ENCODE measurements at places on chromosomes 11 and 22.

- no peak for DNase-seq
Observed at GRCh38 chr11:112620621-112621394, 340.4 kb upstream of the NCAM1 start.

- no peak for DNase-seq
Observed at GRCh38 chr11:68817554-68817953, 24.2 kb downstream of the CPT1A start.

DNA sequence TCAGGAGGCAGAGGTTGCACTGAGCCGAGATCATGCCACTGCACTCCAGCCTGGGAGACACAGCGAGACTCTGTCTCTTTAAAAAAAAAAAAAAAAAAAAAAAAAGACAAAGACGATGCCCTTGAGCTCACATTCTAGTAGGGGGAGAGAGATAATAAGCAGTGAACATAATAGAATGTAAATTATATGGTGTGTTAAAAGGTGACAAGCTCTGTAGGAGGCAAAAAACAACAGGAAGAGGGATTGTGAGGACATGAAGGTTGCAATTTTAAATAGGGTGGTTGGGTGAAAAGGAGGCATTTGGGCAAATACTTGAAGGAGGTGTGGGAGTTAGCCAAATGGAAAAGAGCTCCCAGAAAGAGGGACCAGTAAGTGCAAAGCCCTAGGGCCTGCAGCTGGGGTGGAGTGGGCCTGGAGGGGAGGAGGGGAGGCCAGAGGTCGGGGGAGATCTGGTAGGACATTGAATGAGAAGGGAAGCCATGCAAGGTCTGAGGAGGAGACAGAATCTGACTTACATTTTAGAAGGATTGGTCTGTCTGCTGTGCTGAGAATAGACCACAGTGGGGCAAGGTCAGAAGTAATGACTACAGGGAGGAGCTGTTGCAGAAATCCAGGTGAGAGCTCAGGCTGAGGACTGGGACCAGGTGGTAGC is 26.6 kb downstream of the P2RY2 start:
- no peak for DNase-seq

DNA sequence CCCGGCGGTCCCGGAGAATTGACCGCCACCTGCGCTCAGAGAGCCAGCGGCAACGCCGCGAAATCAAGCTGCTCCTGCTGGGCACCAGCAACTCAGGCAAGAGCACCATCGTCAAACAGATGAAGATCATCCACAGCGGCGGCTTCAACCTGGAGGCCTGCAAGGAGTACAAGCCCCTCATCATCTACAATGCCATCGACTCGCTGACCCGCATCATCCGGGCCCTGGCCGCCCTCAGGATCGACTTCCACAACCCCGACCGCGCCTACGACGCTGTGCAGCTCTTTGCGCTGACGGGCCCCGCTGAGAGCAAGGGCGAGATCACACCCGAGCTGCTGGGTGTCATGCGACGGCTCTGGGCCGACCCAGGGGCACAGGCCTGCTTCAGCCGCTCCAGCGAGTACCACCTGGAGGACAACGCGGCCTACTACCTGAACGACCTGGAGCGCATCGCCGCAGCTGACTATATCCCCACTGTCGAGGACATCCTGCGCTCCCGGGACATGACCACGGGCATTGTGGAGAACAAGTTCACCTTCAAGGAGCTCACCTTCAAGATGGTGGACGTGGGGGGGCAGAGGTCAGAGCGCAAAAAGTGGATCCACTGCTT is 25.5 kb downstream of the GNAZ start:
- no peak for DNase-seq

DNA sequence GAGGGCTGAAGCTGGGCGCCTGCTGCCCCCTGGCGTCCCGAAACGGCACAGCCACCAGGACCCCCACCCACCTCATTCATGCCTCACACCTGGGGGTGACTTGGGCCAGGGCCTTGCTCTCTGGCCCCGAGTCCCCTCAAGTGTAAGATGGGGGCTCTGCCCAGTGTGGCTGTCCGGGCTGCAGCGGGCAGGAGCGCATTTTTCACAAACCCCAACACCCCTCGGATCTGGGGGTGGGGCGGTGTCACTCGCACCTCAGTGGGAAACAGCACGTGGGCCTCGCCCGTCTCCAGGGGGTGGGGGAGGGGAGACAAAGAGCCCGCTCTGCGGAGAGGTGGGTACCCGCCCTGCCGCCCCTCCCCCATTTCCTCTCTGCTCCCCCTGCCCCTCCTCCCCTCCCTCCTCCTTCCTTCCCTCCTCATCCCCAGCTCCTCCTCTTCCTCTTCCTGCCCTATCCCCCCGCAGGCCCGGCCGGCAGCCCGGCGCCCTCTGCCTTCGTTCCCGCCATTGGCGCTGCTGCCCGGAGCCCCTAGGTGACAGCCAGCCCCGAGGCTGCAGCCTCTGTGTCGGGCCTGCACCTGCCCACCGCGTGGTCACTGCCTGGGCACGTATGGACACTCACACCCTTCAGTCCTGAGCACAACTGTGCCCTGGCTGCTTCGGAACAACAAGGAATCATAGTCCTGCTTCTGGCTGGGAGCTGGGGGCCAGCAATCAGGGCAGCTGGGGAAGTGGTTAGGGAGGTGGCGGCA is 6.8 kb upstream of the CDKN1C start:
- no peak for DNase-seq

DNA sequence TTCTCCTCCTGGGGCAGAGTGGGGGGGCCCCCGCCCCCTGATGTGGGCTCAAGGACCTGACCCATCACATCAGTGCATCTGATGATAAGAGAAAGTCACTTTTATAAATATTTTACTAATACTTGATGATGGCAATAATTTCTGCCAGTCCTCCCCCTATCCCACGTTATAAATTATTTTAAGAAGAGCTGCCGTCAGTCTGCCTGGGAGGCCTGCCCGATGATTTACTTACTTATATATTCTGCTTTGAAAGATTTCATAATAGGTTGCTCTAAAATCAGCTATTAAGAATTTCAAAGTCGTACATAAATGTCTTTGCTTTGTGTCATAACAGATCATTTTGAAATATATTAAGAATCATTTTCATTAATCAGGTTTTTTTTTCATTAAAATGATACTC is 58.8 kb downstream of the MYO18B start:
- DNase-seq, result no peak

GRCh38 chr11:128523641-128524040 is 63.7 kb downstream of the ETS1 start:
- no peak for DNase-seq

DNA sequence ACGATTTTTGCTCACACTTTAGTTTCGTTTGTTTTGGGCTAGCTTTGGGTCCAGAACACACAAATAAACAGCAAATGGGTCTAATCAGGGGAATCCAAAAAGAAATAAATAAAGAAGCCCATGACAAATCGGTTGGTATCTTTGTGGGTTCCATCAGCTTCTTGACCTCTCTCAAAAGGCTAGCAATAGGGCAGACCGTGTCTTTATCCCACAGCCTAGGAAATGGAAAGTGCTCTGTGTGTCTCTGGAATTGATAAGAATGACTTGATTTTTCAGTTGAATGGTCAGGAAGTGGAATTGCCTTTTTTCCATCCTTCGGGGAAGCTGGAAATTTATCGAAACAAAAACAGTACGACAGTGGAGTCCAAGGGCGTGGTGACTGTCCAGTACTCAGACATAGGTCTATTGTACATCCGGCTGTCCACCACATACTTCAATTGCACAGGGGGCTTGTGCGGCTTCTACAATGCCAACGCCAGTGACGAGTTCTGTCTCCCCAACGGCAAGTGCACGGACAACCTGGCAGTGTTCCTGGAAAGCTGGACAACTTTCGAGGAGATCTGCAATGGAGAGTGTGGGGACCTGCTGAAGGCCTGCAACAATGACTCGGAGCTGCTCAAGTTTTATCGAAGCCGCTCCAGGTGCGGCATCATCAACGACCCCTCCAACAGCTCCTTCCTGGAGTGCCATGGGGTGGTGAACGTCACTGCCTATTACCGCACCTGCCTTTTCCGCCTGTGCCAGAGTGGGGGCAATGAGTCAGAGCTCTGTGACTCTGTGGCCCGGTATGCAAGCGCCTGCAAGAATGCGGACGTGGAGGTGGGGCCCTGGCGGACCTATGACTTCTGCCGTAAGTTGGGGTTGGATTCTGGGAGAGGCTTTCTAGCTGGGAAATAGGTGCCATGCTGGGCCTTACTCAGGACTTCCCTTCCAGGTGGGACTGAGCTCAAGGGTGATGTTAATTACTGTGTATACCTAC is 28.6 kb downstream of the TECTA start:
- DNase-seq, result no peak

DNA sequence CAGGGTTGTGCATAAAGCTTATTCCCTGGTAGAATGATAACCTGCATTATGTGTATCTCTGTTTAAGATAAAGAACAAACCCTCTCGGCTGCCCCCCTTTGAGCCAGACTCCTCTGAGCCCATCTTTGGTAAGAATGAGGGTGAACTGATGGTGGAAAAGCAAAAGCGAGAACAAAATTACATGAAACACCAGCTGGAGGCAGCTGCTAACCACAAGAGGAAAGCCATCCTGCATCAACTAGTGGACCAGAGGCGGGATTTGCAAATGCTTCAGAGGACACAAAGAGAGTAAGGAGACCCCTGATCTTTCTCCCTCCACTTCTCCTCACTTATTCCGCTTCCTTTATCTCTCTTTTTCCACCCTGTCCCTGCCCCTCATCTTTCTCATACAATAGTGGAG is 40.3 kb downstream of the CCDC81 start:
- no peak for DNase-seq

DNA sequence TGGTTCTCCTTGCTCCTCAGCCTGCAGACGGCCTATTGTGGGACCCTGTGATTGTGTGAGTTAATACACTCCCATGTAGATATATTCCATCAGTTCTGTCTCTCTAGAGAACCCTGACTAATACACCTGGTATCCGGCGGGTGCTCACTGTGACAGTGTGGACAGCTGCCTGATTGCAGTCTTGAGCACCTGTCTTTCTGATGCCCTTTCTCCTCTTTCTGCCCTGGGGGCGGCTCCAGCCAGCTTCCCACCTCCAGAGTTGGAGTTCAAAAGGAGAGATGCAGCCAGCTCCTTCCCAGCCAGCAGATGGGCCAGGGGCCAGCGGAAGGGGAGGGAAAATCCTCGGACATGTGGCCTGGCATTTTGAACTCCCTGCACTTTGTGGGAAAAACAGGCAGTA is 15.0 kb downstream of the SMIM38 start:
- no peak for DNase-seq

GRCh38 chr11:48103621-48104567 is 112.7 kb upstream of the OR4B1 start:
- DNase-seq, result peak; percentile 37

GRCh38 chr22:34866495-34867131 is 199.3 kb upstream of the ISX start:
- DNase-seq, result no peak
